Stimulated activated CD4-positive, alpha-beta T cell treated with anti-CD3 and anti-CD28 coated beads, Interleukin-1b, Interleukin-23, amount 100 ng/mL, for 1 hour (primary cell): ENCODE measurements at places on chromosomes 13 and 19.

DNA sequence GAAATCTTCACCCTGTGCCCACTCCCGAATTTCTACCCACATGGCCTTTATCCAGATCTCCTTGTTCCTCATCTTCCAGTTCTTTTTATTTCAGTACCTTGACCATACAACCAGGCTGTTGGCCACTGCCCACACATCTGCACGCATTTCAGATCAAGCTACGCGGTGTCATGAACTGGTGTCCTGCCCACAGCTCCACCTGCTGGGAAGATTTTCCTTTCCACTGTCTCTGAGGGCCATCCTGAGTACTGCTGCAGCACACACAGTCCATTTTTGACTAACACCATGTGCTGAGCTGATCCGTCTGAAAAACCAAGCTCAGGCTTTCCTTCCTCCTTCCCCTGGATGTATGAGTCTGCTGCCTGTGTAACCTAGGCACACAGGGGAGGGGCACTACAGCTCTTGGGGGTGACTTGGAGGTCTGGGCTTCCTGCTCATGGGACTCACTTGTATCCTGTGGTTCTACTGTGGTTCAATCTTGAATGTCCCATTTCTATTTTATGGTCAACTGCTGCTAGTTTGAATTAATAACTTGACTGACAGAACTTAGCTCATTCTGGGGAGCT, 71.9 kb downstream of the WASF3 start:
- DNase-seq, result no peak

DNA sequence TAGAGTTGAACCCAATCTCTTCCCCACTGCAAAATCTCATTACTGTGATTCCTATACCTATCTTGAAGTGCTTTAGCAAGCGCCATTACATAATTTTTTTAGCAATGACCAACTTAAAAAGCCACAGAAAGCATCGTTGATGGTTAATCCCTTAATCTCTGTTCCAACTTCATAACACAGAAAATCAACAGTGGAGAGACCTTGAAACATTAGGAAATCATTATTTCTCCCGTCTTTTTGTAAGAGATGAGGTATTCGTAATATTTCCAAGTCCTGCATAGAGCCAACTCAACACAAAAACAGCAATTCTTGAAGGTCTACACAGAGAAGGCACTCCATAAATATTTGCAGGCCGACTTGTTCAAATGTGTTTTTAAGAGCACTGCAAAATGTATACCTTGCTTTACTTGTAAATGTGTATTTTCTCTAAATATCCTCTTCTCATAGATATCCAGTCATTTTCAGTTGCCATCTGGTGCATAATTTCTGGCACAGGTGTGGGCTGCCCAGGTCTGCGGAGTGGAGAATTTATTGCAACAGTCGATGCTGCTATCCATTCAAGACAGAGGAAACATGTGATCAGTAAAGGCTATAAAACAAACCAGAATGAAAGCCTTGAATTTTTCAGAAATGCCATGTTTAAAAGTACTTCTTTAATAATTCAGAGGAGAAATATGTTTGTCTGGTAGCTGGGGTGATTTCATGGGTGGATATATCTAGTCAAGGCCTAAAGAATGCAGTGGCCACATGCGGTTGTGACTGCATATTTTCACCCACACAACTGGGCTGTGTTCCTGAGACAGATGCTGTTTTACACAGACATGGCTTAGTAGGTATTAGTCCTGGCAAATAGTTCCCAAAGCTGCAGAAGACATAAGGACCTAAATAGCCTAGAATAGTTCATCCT, 234.3 kb upstream of the STARD13 start:
- DNase-seq, result no peak

DNA sequence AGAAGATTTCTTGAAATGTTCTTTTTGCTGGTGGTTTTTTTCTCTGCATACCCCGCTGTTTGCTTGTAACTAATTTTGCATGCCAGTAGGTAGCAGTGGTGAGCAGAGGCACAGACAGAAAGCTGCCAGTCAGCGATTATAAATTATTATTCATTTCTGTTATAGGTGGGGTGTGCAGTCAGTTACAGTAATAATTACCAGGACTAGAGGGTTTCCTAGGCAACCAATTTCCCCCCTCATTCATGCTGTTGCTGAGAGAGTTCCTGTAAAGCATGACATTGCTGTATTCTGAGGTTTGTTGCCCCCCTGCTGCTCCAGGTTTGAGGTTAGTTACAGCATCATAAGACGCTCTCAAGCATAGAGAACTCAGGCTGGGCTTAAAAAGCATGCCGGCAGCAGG, 104.5 kb downstream of the URI1 start:
- no peak for DNase-seq

DNA sequence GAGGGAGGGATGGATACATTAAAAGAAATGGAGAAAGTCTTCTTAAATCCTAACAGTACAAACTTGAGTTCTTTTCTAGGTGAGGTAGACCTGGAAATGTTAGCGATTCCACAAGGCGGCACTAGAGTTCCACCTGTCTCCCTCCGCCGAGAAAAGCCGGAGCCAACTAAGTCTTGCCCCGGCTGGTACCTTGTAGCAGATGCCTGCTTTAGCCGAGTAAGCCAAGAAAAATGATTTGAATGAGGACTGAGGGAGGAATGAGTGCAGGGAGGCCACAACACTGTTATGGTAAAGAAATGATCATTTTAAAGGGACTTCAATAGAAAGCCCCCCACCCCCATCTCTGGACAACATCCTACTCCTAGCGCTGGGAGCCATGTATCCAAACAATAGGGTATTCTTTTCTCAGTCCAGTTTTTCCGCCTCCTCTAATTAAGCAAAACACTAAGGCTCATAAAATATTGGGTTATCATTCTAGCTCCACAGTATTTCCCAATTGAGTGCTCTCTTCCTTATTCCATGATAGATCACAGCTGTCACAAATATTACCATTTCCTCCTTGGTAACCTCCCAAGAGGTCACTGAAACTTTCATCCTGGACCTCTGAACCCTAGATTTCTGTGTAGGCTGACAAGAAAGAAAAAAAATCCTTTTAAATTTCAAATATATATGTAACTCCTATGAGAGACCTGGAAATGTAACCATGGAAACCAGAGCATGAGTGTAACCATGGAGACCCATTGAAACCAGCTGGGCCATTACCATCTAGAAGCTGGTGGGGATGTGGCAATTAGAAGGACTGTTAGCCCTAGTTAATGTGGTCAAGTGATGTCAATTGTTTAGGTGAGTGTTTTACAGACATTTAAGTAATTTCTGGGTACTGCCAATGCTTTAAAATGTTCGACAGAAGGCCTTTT, 58.3 kb downstream of the GPALPP1 start:
- DNase-seq, result peak; percentile 49

DNA sequence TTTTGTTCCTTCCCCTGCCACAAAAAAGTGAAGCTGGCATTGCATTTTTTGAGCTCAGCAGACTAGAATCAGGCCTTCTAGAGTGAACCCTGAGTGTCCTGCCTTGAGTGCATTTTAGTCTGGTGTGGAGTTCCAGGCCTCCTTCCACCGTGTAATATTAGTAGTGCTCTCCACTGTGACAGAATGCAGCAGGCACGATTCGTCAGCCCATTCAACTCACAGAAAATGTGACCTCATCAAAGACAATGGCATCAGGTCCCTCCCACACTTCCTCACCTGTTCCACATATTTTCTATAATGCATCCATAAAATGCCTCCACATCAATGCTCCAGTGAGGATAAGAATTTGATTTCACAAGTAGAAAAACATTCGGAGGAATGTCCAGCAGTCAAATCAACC, 227.6 kb downstream of the FGF9 start:
- no peak for DNase-seq

GRCh38 chr13:57314897-57315520, 148.0 kb downstream of the PRR20E start:
- DNase-seq, result no peak

DNA sequence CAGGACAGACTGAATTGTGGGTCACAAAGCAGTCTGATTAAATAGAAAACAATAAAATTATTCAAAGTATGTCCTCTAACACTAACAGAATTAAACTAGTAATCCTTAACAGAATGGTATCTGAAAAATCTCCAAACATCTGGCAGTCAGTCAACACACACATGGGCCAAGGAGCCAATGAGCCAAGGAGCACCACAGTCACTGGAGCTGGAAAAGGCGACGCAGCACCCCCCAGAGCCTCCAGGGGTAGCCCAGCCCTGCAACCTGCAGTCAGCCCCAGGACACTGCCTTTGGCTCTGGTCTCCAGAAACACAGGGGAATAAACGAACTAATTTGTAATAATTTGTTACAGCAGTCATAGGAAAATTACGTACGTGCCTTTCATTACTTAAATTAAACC, 12.3 kb downstream of the TUBGCP3 start:
- DNase-seq, result no peak

- no peak for DNase-seq
Measured at GRCh38 chr19:48418317-48419064, 25.0 kb downstream of the GRIN2D start.

DNA sequence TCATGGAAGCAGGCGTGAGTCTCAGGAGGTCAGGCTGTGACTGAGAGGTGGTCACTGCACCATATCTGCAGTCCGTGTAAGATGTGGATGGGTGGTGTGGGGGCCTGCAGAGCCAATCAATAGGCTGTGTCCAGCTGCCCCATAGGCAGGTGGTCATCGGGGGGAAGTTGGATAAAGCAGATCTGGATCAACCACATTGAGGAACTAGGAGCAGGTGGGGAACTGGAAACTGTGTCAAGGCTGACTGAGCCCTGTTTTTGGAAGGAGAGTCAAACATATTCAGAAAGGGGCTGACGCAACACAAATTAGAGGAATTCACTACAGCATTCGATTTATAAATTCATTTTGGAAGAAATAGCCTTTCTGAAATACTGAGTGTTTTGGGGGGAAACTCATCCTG, 15.0 kb downstream of the CLEC4M start:
- no peak for DNase-seq

- DNase-seq, result no peak
Measured at GRCh38 chr19:33758541-33759013, 38.1 kb upstream of the KCTD15 start.

DNA sequence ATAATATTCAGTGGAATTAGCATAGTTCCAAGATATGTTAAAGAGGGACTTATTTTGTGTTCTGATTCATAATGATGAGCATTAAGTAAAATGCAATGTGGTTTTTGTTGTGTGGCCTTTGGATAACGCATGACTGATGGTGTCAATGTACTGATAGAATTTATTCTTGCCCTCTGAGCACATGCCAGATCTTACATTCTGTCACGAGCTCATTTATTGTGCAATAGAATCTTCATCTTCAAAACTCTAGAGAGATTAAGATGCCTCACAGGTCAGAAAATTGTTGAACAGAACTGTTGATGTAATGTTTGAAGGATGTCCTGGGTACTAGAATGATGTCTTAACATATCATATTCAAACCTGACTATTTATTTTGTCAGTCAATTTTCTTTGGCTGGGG, 148.0 kb upstream of the HTR2A start:
- DNase-seq, result no peak

- no peak for DNase-seq
Measured at GRCh38 chr13:22014469-22014868, 343.6 kb downstream of the FGF9 start.

GRCh38 chr19:39263912-39264305, 4.3 kb upstream of the IFNL2 start:
- DNase-seq, result no peak

DNA sequence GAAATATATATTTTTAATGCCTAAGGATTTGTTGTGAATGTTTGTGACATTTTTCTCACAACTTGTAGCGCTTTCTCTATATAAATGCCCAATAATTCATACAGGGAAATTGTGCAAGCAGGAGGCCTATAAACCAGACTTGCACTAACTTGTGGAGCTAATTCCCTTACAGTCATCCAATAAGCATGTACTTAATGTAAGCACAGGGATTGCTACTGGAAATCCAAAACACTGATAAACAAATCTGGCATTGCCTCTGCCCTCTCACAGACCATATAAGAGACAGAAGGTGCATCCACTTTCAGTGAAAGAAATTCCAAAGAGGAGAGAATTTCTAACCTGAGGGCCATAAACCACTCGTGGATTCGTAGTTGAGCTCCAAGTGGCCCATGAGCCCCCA, 518.8 kb downstream of the MYO16 start:
- DNase-seq, result no peak

DNA sequence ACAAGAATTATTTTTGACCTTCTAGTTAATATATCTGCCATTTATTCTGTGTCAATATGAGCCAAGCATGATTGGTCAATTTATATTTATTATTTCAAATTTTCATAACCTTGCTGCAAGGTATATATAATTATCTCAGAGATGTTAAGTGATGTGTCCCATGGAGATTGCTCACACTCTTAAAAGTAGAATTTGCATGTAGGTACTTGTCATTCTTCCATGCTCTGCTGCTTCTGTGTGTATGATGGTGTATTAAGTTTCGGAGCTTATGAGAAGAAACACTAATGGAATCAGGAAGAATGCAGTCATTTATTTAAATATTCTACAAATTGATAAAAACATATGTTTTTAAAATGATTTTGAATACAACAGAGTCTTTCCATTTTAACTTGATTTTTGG, 586.8 kb upstream of the MIR17HG start:
- DNase-seq, result no peak

- DNase-seq, result no peak
Measured at GRCh38 chr13:36674337-36675212, 755 bp downstream of the SERTM1 start.

GRCh38 chr13:32001769-32002168, 29.8 kb upstream of the FRY start:
- no peak for DNase-seq

DNA sequence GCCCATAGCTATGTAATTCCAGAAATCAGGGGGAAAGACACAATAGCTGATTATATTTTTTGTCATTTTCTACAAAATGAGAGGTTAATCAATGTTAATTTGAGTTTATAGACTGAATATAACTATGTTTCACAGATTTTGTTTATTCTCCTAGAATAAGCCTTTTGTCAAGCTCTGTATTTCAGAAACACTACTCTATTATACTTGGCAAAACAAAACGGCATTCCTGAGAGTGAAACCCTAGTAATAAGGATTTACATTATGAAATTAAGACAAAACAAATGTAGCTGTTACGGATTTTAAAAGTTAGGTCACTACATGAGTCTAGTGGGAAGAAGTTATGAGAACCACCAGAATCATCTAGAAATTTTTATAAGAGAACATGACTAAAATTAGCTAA, 334.2 kb downstream of the KLF12 start:
- DNase-seq, result no peak

- no peak for DNase-seq
Measured at GRCh38 chr19:1065606-1066109, 1.3 kb upstream of the ARHGAP45 start.

DNA sequence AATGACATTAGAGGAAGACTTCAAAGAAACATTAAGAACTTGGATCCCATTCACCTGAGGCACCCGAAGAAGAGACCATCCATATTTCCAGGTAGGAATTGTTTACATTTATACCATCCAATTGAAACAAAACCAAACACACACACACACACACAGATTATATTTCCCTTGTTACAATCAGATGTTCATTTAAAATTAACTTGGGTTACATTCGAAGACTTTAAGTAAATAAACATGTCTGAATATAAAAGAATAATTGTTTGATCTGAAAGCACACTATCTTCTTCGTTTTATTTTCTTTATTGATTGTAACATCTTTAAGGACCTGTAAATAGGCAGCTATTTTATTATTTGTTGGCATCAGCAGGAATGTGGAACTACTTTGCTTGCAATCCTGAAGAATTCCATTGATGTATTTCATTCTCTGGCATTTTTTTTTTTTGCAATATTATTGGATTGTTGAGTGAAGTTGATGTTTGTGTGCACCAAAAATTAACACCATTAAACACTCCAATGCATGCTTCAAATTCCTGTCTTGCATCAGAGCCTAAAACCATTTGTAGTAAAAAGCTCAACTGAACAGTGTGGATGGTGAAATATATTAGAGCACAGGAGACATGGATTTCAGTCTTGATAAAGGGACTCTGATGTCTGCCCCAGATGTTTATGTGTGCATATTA, 85.3 kb upstream of the FRY start:
- DNase-seq, result no peak

- DNase-seq, result no peak
Measured at GRCh38 chr13:91351980-91352379, 4.5 kb downstream of the MIR17HG start.
